ENCODE measurements at places on chromosomes 5 and 9.

DNA sequence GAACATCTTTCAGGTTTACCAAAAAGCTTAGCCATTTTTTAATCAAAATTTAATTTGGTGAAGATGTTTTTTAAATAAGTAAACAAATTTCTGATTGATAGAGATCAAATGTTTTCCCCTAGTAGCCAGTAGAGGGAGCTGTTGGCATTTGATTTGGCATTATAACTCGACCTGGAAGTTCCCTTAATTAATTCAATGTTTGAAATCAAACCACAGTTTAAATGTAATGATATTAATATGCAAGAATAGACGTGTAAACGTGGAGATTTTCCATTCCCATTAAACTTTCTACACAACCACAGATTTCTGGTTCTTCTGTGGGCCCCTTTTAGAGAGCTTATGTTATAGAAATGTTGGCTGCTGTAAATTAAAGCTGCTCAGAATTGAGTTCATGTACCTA lies 148.1 kb upstream of the MPDZ start:
- DNase-seq: peak; percentile 59

DNA sequence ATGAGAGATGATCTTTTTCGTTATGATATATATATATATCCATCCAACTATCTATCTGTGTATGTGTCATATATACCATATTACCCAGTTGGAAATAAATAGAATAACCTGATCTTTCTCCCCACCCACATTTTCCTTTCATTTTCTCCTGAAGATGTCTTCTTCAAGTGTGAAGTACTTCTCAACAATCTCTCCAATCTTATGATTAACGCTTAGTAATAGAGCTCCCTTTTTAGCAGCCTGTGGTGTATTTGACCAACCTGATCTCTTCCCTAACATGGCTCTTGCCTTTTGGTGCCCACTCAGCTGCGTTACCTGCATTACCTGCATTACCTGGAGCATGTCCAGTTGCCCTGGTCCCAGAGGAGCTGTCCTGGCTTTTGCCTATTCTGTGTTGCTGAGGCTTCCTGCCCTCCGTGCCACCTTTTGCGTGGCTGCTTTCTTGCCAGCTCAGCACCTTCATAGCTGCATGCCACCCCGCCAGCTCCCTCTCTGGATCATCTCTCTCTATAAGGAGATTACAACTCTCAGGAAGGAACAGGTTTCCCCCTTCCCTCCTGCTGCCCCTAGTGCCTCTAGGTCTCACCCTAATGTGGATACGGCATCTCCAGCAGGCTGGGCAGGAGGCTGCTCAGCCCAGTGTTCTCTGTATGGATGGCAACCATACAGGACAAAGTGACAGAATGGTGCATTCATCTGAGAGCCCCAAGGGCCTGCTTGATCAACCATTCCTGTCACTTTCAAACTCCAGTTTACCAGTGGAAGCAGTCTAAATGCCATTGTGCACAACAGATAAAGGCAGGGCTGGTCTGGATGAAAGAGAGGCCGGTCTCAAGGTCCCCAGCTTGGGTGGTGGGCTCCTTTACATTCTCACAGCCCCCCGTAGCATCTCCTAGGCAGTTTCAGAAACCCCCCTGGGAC lies 126.7 kb downstream of the GADD45G start:
- no peak for DNase-seq

- DNase-seq: no peak
Measured at GRCh38 chr5:140305471-140305870, 2.6 kb upstream of the PFDN1 start.

GRCh38 chr5:142845954-142846398 lies 75.8 kb downstream of the ARHGAP26 start:
- no peak for DNase-seq

DNA sequence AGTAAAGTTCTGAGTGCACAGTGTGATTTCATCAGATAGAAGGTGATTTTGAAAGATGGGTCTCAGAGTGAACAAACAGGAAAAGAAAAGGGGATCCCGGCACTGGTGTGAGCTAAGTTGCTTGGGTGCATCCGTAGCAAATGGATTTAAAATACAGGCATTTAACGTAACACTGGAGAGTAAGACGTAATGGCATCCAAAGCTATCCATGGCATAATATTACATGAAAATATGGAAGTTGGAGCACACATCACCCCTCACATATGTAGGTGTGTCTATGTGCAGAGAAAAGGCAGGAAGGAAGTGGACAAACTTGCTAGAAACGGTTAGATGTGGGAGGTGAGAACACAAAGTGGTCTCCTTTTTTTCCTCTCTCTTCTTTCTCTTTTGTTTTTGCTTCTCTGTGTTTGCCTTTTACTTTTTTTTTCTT lies 38.2 kb upstream of the SEMA4D start:
- DNase-seq: peak; percentile 40

DNA sequence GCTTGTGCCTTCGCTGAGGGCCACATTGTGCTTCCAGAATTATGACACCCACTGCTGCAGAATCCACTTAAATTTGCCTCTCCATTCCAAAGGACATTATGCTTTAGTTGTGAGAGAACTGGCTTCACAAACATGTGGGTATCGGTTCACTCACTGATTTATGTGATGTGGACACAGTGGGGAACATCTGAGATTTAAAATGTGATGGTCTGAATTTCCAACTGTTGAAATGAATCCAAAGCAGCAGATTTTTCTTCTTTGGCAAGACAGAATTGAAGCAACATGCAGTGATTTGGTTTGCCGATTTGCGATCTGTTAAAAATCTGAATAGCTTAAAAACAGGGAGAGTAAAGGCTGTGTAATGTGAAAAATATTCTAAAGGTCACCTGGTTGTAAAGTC lies 20.3 kb downstream of the PCSK5 start:
- no peak for DNase-seq

GRCh38 chr5:35133186-35133585 lies 85.4 kb upstream of the AGXT2 start:
- no peak for DNase-seq

GRCh38 chr9:3571500-3571899 lies 45.7 kb upstream of the RFX3 start:
- no peak for DNase-seq

DNA sequence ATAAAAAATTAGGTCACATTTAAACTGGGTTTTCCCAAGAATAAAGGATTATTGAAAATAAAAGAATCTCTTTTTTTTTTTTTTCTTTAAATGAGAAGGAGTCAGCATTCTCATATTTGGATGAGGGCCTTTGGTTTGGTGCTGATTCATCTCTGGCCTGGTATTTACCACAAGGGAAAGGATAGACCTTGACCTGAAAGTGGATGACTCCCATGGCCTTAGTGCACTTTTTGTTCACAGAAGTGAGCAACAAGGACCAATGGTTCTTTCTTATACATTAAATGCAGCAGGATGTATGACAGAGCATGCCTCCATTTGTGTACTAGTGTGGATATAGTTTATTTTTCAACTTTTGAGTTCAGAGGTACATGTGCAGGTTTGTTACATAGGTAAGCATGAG lies 6.9 kb downstream of the YTHDC2 start:
- no peak for DNase-seq

GRCh38 chr5:140548300-140548688 lies 832 bp downstream of the EIF4EBP3 start:
- DNase-seq: no peak

DNA sequence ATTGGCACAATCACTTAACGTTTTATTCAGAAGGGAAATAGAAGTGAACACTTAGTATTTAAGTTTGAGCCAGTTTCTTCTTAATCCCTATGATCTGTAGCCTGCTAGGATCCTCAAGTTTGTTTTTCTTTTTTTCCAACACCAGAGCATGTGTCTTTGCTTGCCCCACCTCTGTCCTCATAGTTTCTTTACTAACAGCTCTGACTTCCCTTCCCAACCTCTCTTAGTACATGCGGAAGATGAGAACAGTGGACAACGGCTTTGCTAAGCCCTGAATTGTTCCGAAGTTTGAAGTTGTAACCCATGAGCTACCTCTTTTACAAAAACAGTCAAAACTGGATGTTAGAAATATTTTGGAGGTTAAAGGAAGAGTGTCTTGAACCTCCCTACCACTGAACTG lies 61.7 kb upstream of the TAF11L2 start:
- DNase-seq: no peak

DNA sequence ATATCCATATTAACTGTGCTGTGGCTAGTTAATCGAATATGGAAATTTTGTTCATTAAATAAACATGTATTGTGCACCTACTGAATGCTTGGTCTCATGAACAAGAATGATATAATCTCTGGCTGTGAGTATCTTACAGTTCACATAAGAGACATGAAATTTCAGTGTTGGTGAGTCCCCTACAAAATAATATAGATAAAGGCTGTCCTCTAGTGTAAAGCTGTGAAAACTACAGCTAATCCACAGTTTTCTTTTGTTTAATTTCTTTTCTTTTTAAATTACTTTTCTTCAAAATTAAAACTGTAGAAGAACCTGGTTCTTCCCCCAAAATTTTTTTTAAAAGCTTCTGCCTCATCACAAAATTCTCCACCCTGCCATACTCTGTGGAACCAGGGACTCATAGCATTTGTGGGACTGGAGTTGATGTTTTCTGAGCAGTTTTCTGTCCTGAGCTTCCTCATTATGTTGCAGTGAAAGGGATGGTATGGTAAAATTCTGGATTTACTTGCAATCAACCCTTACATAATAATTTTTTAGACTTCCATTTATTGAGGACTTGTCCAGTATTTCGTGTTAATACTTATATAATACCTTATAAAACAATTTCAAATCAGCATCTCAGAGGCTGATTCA lies 135.0 kb downstream of the STK32A start:
- peak; percentile 3 for DNase-seq

GRCh38 chr5:156934450-156935211 lies 28.4 kb downstream of the TIMD4 start:
- DNase-seq: peak; percentile 24

DNA sequence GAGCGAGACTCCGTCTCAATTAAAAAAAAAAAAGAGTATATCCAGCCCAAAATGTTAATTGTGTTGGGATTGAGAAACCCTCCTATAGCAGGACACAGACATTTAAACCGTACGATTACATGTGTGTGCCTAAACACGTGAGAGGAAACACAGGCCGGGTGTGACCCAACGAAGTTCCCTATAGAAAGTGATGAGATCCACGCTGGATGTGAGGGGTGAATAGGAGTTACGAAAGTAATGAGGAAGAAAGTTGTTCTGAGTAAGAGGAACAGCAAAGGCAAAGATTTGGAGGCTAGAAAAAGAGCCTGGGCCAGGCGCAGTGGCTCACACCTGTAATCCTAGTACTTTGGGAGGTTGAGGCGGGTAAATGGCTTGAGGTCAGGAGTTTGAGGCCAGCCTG lies 13.6 kb downstream of the NAIF1 start:
- DNase-seq: no peak

DNA sequence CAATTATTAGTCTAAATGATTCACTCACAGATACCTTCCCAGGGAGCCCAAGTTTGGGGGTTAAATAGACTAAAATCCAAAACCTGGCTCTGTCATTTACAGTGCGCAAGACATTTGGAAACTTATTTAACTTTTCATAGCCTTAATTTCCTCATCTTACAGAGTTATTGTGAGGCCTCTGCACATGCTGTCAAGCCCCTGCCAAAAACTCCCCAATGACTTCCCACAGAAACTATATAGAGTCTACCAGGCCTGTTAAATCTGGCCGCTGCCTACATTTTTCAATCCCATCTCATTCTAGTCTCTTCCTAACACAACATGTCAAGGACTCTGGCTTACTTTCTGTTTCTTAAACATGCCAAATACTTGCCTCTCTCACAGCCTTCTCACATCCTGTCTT lies 412.5 kb downstream of the ELAVL2 start:
- DNase-seq: no peak

- no peak for DNase-seq
Measured at GRCh38 chr5:179129607-179130071, 69.5 kb downstream of the ZNF354C start.

DNA sequence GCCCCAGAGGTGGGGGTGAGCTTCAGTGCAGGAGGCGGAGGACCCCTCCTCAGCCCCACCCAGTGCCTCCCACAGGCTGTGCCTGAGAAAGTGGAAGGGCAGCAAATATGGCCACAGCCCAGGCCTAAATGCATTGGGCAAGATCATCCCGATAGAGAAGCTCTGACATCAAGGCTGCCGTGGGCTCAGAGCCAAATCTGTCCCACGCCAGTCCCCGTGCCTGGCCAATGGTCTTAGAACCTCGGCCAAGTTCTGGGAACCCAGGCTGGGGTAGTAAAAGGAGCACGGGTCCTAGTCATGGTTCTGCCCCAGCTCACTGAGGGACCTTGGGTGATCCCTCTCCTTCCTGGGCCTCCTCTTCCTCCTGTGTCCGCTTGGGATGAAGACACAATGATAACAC lies 27.7 kb upstream of the TNIP1 start:
- no peak for DNase-seq

GRCh38 chr9:629146-629545 lies 212.4 kb upstream of the DMRT1 start:
- no peak for DNase-seq

Data from hematopoietic multipotent progenitor cell treated with erythropoietin and hydrocortisone succinate and interleukin-3 and kit ligand, for 8 days (in vitro differentiated cells).